SK-N-DZ (cell line): ENCODE measurements at places on chromosomes 16 and 17.

GRCh38 chr17:49878931-49879904 is 31.3 kb upstream of the TAC4 start:
- no peak for DNase-seq

DNA sequence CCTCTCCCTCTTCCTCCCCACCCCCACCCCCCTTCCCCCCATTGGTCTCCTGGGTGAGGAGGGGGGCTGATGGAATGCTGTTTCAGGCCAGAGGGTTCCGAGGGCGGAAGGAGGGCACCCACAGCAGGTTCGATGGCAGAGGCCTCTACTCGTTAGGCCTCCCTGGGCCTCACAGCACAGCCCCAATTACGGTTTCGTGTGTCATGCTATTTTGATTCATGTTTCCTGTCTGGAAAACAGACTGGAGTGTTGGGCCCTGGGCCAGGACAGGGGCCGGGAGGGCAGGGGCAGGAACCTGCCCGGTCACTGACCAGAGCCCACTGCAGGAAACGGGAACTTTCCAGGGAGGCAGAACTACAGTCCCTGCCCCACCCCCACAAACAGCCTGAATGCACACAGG is 138.2 kb downstream of the C16orf95 start:
- DNase-seq: no peak

GRCh38 chr16:1011316-1012082 is 29.9 kb downstream of the SOX8 start:
- DNase-seq: no peak

DNA sequence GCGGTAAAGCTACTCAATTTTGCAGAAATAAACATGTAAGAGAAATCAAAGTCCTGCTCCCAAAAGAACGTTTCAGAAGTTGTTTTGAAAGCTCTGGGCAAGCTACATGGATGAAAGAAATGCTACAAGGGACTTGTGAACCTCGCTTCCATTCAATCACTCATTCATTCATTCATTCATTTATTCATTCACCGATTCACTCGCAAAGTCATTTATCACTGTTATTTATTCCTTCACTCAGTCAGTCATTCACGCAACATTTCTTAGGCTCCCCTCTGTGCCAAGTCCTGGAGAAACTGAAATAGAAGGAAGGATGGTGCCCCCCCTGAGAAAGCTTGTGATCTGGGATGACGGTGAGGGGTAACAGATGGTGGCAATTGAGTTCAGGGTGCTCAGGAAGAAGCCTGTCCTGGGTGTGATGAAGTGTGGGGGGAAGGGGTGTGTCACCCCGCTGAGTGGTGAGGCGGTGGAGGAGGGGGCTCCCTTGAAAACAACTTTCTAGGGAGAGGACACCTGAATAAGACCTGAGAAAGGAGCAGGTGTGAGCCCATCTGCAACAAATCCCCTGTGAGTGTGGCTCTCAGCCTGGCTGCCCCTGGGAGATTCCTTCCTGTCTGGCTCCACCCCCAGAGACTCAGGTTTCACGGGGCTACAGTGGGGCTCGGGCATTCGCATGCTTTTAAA is 36.3 kb upstream of the PRSS54 start:
- no peak for DNase-seq

DNA sequence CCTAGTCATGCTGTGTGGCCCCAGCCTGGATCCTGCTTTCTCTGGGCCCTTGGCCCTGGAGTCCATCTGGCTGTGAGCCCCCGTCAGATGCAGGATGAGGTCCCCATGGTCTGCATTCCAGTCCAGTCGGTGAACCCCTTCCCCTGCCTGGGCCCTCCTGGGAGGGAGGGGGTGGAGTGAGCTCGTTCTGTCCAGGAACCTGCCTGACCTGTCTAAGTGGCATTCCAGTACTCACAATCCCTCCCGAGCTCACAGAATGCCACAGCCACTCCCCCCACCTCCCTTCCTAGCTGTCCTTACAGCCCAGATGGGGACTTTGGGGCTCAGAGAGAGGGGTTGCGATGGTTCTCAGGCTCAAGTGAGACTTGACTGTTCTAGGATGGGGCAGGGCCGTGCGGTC is 15.5 kb downstream of the SPNS2 start:
- no peak for DNase-seq

DNA sequence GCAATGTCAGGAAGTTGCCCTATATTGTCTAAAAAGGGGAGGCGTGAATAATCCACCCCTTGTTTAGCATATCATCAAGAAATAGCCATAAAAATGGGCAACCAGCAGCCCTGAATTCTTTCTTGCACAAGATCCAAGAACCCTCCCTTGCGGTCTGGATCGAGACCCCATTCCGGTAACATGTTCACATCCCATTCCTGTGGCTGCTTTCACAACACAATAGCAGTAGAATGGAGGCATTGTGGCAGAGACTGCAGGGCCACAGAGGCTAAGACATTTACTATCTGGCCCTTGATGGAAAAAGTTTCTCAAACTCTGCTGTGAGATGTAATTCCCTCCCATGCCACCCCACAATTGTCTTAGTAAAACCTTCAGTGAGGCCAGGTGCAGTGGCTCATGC is 73.2 kb downstream of the RMI2 start:
- no peak for DNase-seq

GRCh38 chr17:72587773-72588511 is 467.1 kb downstream of the SOX9 start:
- no peak for DNase-seq

- DNase-seq: no peak
Observed at GRCh38 chr16:86771506-86772460, 193.4 kb downstream of the FOXL1 start.
